CD4-positive, alpha-beta T cell treated with Interleukin-6 at 100 ng/mL for 8 hours (primary cell): ENCODE measurements at places on chromosomes 11 and 22.

DNA sequence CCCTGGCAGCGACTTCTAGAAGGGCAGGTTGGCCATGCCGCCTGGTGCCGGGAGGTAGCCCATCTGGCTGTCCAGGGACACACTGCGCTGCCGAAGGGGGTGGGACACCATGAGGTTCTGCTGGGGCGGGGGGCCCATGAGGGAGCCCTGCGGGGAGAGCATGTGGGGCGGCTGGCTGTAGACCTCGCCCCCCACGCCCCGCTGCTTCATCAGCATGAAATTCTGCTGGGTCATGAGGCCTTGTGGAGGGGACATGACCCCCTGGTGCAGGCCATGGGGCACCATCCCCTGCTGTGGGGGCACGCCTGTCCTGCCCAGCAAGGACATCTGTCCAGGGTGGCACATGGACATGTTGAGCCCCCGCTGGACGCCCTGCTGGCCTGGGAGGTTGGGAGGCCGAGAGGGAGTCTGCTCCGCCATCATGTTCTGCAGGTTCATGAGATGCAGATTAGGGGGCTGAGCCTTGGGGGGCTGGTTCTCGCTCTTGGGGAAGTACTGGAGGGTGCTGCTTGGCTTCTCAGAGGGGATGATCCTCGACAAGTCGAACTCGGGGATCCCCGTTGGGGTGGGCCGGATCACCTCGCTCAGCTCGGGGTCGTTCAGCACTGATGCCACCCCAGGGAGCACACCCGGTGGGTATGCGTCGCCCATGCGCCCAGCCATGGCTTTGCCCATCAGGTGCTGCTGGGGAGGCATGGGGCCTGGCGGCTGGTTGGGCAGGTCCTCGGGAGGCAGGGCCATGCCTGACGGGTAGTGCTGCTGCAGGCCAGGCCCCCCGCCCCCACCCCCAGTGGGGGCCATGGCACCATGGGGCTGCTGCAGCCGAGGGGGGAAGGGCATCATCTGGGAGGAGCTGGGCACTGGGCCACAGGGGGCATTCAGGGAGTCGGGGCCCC lies 15.0 kb downstream of the CXCR5 start:
- no peak for DNase-seq

DNA sequence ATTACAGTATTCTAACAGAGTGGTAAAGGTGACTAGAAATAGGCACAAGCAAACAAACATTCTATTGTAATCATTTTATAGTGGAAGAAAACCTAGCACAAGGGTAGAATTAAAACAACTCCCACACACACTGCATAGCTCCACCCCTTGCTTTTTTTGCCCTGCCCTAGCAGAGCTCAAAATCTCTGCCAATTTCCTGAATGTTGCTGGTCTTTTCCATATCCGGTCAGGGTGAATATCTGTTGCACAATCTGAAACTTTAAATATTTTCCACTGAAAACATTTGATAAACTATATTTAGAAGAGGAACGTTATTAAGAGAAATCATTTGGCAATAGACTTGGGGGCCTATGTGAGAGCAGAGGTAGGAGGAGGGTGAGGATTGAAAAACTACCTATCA lies 2.7 kb downstream of the SPA17 start:
- no peak for DNase-seq

DNA sequence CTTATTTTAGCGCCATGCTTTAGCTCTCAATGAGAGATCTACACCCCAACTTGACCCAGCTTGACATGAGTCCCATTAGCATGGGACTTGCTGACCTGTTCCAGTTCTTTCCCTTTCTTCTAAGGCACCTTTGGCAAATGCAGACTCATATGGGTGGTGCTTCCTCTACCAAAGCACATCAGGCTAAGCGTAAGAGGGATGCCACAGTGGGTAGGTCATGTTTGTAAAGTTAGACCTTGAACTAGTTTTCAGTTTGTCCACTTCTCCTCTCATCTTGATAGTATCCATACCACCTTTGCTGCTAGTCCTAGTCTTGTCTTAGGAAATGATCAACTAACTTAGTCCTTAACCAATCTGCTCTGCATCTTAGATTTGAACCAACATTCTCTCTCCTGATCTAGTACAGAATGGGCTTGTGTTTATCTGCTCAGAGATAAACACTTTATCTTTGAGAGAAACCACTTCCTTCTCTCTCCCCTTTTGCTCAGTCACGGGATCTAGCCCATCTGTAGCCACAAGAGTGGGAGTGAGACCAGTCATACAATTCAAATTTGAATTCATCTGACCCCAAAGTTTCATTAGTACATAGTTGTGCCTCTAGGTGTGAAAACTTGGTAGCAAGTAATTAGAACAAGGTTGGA lies 72.1 kb upstream of the CD44 start:
- DNase-seq = peak; percentile 58

DNA sequence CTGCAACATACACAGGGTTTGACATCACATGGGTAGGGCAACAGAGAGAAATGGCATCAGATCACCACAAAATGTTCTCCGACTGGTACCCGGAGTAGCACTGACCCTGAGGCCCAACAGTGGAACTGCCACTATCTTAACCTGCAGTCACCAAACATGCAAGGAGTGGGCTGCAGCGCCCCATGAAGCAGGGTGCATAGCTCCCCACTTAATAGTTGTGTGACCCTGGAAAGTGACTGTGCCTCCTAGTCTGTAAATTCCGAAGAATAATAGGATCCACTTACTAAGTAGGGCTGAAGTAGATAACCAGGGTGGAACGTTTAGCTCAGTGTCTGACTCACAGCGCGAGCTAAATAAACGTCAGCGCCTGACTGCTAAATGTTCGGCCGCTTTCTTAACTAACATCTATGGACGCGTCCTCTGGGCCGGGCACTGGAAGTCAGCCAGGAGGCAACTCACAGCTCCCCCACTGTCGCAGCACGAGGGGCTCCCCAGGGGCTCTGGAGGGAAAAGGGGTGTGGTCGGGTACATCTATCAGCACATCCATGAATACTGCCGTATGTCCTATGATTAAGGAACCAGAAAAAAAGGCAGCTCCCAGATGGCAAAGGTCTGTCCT lies 777 bp downstream of the LTO1 start:
- no peak for DNase-seq

- DNase-seq = no peak
These were observed 37.7 kb downstream of the DHCR7 start for GRCh38 chr11:71410363-71410966.

GRCh38 chr11:71179877-71180605 lies 72.3 kb downstream of the SHANK2 start:
- no peak for DNase-seq

GRCh38 chr22:22853713-22854112 lies 33.9 kb upstream of the IGLL5 start:
- no peak for DNase-seq

DNA sequence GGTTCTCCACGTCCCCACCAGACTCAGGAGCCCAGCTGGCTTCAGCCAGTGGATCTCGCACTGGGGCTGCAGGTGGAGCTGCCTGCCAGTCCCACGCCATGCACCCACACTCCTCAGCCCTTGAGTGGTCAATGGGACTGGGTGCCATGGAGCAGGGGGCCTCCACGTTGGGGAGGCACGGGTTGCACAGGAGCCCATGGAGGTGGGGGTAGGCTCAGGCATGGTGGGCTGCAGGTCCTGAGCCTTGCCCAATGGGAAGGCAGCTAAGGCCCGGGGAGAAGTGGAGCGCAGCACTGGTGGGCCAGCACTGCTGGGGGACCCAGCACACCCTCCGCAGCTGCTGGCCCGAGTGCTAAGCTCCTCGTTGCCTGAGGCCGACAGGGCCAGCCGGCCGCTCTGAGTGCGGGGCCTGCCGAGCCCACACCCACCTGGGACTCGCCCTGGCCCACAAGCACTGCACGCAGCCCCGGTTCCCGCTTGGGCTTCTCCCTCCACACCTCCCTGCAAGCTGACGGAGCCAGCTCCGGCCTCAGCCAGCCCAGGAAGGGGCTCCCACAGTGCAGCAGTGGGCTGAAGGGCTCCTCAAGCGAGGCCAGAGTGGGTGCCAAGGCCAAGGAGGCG lies 258.5 kb upstream of the PDGFD start:
- DNase-seq = no peak

- no peak for DNase-seq
These were observed 144.6 kb downstream of the NECTIN1 start for GRCh38 chr11:119584193-119585042.
